Activated CD4-positive, CD25-positive, alpha-beta regulatory T cell treated with anti-CD3 and anti-CD28 coated beads, Interleukin-2, amount 50 U/mL, for 72 hours (primary cell): ENCODE measurements at places on chromosomes 2 and 18.

DNA sequence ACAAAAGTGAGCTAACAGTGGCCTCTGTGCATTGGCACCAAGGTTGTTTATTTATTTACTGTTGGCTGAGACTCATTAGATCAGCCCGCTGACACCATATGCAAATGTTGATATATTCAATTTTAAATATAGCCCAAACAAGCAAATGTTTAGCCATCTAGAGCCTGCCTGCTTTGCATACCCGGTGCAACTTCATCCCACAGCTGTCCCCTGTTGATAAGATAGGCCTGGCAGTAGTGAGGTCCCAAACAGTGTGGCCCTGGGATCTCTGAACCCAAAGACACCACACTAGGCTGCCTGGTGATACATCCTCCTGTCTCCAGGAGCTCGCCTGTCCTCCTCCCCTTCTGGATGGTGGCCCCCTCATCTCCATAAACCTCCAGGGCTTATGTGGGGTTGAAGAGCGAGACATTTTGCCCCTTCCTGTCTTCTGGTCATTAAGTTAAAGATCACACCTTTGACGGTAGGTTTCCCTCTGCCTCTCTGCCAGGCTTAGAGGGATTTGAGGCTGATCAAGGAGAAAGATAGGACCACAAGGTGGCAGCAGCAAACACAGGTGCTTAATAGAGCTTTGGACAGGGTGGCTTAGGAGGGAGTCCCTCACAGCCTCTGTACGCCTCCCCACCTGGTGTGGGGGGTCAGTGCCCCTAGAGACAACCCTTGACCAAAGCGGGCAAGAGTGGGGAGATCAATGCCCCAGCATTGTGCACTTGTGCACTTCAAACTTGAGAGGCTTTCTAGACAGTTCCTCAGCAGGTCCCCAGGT lies 23.7 kb upstream of the MYO5B start:
- DNase-seq: no peak

DNA sequence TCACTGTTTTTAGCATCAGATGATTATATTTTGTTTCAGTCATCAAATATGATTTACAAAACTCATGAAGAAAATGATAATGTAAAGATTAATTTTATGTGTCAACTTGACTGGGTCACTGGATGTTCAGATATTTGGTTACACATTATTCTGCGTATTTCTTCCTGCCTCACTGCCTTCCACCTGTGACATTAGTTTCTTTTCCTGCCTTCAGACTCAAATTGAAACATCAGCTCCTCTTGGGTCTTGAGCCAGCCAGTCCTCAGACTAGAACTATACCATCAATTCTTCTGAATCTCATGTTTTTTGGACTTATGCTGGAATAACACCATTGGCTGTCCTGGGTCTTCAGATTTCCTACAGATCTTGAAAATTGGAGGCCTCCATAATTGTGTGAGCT lies 96.7 kb downstream of the ZNF385B start:
- no peak for DNase-seq

DNA sequence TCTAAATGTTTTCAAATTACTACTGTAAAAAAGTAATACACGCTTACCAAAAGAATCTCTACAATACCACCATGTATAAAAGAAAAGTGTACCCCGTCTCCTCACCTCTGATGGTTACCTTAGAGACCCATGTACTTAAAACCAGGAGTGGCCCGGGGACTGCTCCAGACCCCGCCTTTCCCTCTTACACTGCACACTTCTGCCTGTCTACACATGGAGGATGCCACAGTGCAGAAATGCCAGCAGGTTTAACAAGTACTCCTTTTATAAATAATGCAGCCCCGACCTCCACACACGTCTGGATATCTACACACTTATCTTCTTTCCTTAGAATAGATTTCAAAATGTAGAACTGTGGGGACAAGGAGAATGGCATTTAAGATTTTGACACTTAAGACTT lies 5.3 kb downstream of the HDAC4 start:
- peak; percentile 2 for DNase-seq

DNA sequence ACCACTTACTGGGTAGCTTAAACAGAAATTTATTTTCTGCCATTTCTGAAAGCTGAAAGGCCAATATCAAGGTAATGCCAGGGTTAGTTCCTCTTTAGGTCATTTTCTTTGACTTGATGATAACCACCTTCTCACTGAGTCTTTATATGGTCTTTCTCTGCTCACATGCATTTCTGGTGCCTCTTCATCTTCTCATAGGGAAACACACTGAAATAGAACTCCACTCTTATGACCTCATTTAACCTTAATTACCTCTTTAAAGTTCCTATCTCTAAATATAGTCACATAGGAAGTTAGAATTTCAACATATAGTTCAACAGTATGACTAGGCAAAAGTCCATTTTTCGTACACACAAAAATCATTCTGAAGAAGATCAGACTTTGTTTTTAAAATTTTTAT lies 616.8 kb upstream of the VRK2 start:
- no peak for DNase-seq

GRCh38 chr2:217105733-217106649 lies 246.1 kb upstream of the TNP1 start:
- DNase-seq: no peak

- no peak for DNase-seq
Observed at GRCh38 chr18:46761059-46761769, 4.4 kb upstream of the ST8SIA5 start.

GRCh38 chr18:62413206-62413605 lies 88.1 kb downstream of the TNFRSF11A start:
- no peak for DNase-seq

- no peak for DNase-seq
Observed at GRCh38 chr2:164024396-164024795, 288.6 kb upstream of the FIGN start.

- no peak for DNase-seq
Observed at GRCh38 chr18:58389745-58390144, 239.1 kb downstream of the ALPK2 start.

GRCh38 chr2:62446491-62446890 lies 59.5 kb downstream of the TMEM17 start:
- no peak for DNase-seq

DNA sequence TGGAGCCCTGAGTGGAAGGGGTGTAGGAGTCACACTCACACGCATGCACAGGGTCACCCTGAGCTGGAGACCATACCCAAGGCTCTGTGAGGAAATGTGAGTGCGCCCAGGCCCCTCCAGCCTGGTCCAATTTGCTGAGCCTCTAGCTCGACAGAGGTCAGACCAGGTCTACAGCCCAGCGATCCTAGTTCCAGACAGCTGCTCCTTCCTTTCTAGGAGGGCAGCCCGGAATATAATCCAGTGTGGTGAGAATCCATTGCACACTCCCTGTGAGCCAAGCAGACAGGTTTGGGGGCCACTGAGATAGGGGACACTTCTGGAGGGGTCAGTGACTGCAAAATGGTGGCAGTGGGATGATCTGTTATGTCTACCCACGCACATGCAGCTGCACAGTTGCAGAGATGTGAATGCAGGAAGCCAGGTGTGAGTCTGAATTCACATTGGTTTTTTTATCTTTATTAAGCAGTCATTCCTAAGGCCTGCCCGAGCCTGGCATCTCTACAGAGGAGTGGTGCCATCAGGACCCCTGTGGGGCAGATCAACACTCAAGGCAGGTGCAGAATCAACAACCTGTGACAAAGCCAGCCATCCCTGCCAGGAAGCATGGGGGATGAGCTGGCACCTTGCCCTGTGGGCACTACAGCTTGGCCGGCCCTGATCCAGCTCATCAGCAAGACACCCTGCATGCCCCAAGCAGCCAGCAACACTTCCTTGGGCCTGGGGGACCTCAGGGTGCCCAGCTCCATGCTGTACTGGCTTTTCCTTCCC lies at the start of gene GPR148:
TSS of gene GPR148 (plus strand) at position 522 of the 768 bp plus-strand sequence. CDS start at position 604, 82 bp downstream.
- no peak for DNase-seq

- no peak for DNase-seq
Observed at GRCh38 chr2:231732604-231733003, 24.3 kb downstream of the PTMA start.

GRCh38 chr18:5298156-5298852 lies 2.8 kb upstream of the ZBTB14 start:
- DNase-seq: no peak

DNA sequence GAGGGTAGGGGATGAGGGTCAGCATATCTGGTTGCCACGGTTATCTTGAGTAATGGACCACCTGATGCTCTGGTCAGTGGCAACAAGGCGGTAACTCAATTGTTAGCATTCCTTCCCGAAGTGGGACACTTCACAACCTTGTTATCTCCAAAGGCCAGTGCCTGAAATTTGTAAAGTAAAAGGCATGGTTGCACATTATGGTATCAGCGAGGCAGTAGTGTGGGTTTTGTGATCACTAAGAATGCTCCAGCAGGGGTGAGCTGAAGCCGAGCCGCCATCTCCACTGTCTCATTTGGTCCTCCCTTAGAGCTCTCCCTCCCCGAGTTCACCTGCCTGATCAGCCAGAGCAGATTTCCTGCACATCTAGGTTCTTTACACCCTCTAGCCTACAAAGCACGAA lies 50.5 kb upstream of the LGALSL start:
- DNase-seq: no peak

GRCh38 chr18:1604751-1605150 lies 700.1 kb downstream of the ADCYAP1 start:
- no peak for DNase-seq

GRCh38 chr18:74414953-74415515 lies 42.1 kb downstream of the DIPK1C start:
- DNase-seq: no peak

GRCh38 chr18:49691177-49691608 lies 122.1 kb downstream of the ACAA2 start:
- DNase-seq: no peak

DNA sequence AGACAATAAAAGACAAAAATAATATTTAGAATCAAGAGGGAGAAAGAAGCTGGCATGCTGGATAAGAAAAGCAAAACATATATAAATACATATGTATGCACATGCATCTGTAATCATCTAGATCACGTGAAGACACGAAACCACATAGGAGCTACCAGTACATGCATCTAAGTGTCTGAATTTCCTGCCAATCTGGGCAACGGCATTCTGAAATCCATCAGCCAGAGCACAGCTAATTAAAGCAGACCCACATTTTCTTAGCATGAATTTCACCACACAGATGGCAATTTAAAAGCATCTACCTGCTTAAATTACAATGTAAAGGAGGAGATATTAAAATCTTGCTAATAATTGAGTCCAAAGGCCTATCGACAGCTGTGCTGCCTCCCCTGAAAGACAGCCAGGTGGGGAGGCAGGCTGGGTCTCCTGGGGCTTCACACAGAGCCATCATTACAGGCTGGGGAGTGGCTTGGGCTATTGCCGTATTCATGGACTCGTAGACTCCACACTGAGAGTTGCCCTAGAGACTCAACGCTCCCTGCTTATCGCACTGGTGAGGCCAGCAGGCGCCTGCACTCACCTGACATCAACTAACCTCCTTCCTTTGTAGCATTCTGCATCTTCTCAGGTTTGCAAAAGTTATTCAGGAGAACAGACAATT lies 272.5 kb upstream of the PXDN start:
- DNase-seq: no peak

DNA sequence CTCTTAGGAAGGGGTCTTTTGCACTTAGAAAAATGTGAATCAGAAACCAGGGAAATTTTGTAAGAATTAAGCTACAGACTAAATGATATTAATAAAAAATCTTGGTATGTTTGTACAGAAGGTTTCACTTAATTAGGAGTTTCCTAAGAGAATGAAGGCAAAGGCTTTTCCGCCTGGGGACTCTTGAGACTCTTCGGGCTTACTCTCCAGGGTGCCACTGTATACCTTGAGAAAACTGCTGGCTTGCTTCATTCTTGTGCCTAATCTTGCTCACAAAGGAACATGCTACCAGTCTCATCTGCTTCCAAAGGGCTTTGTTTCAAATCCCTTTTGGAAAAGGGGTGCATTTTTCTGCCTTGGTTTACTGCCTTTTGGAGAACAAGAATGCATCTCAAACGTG lies 49.5 kb downstream of the ACTR2 start:
- DNase-seq: no peak

GRCh38 chr2:195536906-195537305 lies 120.1 kb upstream of the SLC39A10 start:
- DNase-seq: no peak

- DNase-seq: no peak
Observed at GRCh38 chr2:54074606-54075341, 40.6 kb upstream of the ACYP2 start.

- no peak for DNase-seq
Observed at GRCh38 chr18:217532-218336, 50.1 kb downstream of the THOC1 start.

DNA sequence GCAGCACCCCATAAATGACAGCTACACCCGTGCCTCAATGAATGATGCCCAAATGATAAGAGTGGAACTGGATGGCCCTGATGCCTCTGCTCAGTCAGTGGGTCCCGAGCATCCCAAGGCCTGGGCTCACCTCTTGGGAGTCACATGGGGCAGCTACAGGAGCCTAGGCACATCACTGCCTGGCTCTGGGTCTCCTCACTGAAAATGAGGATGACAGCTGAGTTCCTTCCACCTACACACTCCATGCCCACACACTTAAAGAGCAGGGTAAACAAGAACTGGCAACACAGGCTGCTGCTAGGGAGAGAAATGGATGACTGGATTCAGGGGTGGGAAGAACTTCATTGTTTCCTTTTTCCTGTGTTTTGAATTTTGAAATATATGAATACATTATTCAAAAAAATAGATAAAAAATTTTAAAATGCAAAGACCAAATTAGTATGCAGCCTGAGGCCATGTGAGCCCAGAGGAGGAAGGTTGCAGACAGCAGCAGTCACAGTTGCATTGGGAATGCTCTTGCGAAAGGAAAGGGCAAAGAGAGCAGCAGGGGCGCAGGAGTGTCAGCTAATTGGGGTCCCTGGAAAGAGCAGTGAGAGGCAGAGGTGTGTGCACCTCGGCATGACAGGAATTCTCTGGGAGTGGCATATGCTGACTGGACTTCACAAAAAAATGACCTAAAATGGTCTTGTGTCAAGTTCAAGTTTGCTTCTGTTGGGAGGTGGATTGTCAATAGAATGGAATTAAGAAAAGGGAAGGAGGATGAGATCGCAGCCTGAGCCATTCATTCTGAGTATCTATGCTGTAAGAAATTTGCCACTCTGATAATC lies 327.1 kb downstream of the CELF4 start:
- DNase-seq: no peak

DNA sequence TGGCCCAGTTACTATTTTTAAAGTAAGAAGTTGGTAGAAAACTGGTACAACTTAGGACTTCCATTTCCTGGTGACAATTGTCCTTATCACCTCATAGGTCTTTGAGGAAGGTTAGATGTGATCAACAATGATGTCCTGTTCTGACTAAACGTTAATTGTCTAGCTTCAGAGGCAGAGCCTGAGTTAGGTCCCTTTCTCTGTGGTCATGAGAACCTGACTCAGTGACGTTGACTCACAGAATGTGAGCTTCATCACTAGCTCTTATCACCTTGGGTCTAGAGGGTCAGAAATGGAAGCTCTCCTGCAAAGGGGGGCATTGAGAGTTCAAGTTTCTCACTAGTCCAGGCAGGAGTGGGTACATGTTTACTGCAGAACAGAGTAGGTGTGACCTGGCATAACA lies 60.6 kb upstream of the ATP8B1 start:
- no peak for DNase-seq

GRCh38 chr2:224937887-224938286 lies 104.4 kb downstream of the DOCK10 start:
- no peak for DNase-seq

GRCh38 chr18:22687892-22688680 lies 245.0 kb upstream of the RBBP8 start:
- no peak for DNase-seq
